Left renal pelvis (tissue), 4 donors: ENCODE measurements at places on chromosomes 11 and 22. TPM values are rescaled to one million over a fixed set of nuclear protein-coding genes. Genes with fewer than 3 reads are reported as not detected.

NDUFS8 gene
- 58.9 TPM for polyA plus RNA-seq

- no peak for DNase-seq
Measured at GRCh38 chr22:50169774-50170341, 673 bp upstream of the PANX2 start.

AMPD3 gene
- 5.1 TPM for polyA plus RNA-seq

DNA sequence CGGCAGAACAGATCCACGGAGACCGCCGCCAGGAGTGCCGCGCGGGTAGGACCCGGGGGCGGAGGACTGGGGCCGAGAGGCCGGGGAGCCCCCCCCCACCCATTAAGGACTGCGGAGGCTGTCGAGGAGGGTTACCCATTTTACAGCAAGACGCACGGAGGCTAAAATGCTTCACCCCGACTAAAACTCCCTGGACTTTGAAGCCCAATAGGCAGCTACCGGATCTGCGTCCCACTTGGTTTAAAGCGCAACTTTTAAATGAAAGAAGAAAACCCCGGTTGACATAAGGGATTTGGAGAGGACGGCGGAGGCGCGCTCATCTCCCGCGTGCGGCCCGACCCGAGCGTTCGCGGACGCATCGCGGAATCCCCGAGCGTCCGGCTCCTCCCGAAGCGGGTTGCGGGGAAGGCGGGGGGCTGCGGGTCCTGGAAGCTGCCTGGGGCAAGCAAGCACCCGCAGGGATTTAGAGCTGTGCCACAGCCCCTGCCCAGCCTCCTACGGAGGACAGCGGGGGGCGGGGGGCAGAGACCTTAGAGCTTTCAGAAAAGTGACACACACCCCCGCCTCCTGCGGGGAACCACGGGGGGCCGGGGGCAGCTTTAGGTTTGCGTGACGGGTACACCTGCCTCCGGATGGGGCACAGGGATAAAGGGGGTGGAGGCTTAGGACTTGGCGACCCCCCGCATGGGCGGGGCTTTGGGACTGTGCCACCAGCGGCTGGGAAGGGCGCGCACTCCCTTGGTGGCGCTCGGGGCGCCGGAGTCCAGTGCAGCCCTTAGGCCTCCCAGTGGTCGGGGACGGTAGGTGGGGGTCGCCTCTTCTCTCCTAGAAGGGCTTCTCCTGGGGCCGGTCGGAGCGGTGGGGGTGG lies 760 bp upstream of the CELSR1 start:
- no peak for DNase-seq

DNA sequence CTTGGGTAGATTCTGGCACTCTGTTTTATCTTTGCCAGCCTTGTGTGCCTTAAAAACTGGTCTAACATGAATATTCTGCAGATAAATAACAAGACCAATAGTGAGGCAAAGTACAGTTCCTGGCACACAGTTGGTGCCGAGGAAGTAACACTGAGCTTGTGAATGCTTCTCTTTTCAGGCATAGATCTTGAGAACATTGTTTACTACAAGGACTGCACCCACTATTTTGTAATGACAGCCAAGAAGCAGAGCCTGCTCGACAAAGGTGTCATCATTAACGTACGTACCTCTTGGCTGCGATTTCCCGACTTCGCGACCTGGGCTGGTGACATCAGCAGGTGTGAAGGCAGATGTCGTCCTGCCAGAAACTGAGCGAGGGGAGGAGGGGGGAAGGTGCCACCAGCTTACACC lies 105.7 kb downstream of the MICAL2 start:
- no peak for DNase-seq

KCNA4 gene
- 0.11 TPM for polyA plus RNA-seq

OR56A1 gene
- polyA plus RNA-seq: not detected

- no peak for DNase-seq
Measured at GRCh38 chr11:120216426-120217102, 5.7 kb downstream of the OAF start.

DNA sequence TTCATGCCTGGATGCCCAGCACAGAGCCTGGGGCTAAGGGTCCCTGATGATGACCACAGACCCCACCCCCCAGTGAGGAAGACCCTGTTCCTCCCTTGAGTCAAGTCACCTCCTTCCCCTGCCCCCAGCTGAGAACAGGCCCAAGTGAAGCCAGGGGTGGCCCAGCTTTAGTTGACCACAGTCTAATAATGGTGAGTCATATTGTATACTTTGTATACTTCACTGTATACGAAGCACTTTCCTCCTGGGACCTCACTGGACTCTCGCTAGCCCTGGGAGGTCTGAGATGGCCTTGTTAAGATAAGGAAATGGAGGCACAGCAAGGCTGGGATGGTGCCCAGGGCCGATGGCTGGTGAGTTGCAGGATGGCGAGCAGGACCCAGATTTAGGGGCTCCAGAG lies 3.7 kb upstream of the FLRT1 start:
- no peak for DNase-seq

ABCC8 gene
- 1.6 TPM for polyA plus RNA-seq

DNA sequence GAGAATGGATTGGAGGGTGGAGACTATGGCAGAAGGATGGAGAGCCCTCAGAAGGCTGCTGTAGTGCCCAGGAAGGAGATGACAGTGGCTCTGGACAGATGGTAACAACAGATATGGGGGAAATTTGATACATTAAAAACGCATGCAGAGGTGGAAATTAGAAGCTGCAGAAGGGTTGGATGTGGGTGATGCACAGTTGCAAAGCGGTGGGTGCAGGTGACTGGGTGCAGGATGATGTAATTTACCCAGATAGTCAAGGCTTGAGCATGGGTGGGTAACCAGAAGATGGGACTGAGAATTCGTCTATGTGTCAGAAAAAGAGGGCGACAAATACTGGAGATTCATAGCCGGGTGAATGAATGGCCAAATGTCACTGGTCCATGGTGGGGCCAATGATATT lies 570.3 kb downstream of the MN1 start:
- DNase-seq: no peak
